ENCODE measurements at places on chromosomes 12 and 14. TPM values are rescaled to one million over a fixed set of nuclear protein-coding genes. Genes with fewer than 3 reads are reported as not detected.

DNA sequence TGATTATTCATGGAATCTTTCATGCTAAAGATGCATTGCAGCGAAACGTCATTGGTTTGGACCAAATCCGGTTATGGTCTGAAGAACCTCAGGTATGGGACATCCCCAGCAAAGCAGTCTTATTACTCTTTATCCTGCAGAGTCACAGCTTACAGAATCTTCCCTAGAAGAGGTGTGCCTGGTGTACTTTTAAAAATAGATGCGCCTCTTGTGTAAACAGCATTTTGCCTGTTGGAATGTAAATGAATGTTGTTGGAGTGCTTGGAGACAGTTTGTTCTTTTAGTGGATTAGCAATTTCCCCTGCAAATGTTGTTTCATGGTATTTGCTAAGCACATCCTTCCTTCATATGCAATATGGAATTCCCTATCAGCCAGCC, 242.5 kb downstream of the ZFP36L1 start:
- no peak overlapping the region for H3K27ac ChIP-seq
- peaks cover 28% of the 10 kb centered on the region for H3K4me1 ChIP-seq
- no peak for DNase-seq
- no peak overlapping the region for H3K4me3 ChIP-seq
- no peaks in the 10 kb centered on the region for H3K36me3 ChIP-seq
- H3K27me3 ChIP-seq: no peaks in the 10 kb centered on the region

DNA sequence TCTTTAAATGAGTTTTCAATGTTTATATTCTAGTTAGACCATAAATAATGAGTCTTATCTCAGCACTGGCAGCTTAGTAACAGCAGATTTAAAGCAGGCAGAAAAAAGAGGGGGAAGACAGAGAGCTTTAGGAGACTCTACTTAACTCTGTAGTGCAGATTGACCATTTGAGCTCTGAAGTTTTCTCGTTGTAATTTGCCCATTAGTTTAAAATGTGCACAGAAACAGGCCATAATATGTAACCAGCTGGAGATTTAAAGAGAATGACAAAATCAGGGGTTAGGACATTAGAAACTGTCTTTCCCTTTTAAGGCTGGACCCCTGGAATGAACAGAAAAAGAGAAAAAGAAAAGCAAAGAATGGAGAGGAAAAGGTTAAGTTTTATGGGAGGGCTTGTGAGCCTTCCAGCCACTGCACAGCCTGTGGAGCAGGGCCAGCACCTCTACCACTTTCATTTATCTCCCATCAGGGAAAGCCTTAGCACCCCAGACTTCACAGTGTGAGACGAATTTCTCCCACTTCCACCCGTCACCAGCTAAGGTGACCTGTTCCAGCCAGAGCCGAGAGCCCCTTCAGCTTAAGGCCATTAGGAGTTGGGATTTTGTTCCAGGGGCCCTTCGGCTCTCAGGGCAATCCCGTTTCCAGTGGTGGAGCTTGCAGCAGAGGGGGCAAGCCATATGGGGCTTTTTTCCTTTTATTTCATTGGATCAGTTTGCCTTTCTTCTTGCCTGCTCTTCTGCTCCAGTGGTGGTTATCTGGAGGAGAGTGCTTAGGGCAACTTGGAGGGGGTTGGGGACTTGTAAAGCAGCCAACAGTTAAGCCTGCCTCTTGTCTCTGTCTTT, 8.0 kb downstream of the IL22 start:
- H3K4me1 ChIP-seq: peaks cover 18% of the 10 kb centered on the region
- H3K36me3 ChIP-seq: peaks cover 4% of the 10 kb centered on the region
- no peak for DNase-seq
- H3K4me3 ChIP-seq: peak overlapping the region; percentile 43
- peak overlapping the region; percentile 79 for H3K27ac ChIP-seq

MGST1 gene
- total RNA-seq: 198 TPM

GRCh38 chr12:10739157-10740118, 16.3 kb upstream of the YBX3 start:
- no peak for DNase-seq
- H3K4me1 ChIP-seq: peaks cover 8% of the 10 kb centered on the region
- H3K27me3 ChIP-seq: no peaks in the 10 kb centered on the region
- no peaks in the 10 kb centered on the region for H3K36me3 ChIP-seq
- H3K4me3 ChIP-seq: no peak overlapping the region

PLEKHG7 gene
- 0.65 TPM for total RNA-seq

KRT78 gene
- total RNA-seq: not detected

- DNase-seq: peak; percentile 26
- peak overlapping the region; percentile 97 for H3K27ac ChIP-seq
- H3K4me1 ChIP-seq: peaks cover 39% of the 10 kb centered on the region
- H3K4me3 ChIP-seq: peak overlapping the region; percentile 57
- no peaks in the 10 kb centered on the region for H3K36me3 ChIP-seq
Measured at GRCh38 chr12:48883305-48884161, 17.9 kb upstream of the RND1 start.

GRCh38 chr12:97575403-97576193, 113.0 kb downstream of the RMST start:
- no peak overlapping the region for H3K4me3 ChIP-seq
- no peaks in the 10 kb centered on the region for H3K27me3 ChIP-seq
- H3K4me1 ChIP-seq: peaks cover 5% of the 10 kb centered on the region
- no peaks in the 10 kb centered on the region for H3K36me3 ChIP-seq
- no peak for DNase-seq

DNA sequence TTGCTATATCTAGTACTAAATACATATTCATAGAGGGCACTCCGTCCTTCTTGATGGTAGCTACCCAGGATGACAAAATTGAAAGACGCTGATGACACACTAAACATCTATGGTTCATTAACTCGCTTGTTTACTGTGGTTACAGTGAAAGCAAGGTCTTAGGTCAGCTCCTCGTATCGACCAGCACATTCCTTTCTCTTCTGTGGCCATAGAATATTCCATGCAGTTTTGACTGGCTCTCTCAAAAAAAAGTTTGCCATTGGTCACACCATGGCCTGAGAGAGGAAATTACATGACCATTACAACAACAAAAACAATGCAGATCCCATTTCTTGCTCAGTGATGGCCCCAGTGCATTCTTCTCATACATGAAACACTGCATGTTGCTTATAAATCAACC, 411.4 kb upstream of the SOX5 start:
- H3K27ac ChIP-seq: peak overlapping the region; percentile 79
- H3K4me1 ChIP-seq: peaks cover 39% of the 10 kb centered on the region
- H3K4me3 ChIP-seq: no peak overlapping the region
- H3K27me3 ChIP-seq: no peaks in the 10 kb centered on the region

SLC6A13 gene
- 0.60 TPM for total RNA-seq

DNA sequence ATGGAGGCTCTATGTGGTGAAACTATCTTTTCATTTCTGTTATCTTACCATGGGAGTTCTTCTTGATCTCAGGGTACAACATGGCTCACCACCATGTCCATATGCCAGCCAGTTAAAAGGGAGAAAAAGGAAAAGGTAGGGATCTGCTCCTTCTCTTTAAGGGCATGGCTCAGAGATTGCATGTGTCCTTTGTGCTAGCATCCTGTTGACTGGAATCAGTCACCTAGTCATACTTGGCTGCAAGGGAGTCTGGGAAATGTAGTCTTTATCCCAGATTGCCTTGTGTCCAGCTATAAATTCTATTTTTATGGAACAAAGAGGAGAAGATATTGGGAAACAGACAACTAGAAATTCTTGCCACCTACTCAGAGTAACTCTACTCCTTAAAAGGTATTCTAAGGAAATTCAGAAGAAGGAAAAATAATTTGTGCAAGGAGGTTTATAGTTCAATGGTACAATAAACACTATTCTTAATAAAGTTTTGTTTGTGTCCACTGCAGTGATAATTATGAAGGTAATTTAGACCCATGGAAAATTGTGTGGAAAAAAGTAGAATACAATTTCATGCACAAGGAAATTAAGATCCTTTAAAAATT, 86.4 kb upstream of the RPH3A start:
- H3K36me3 ChIP-seq: no peaks in the 10 kb centered on the region
- peaks cover 30% of the 10 kb centered on the region for H3K27me3 ChIP-seq
- H3K4me3 ChIP-seq: no peak overlapping the region
- H3K4me1 ChIP-seq: no peaks in the 10 kb centered on the region
- DNase-seq: no peak

DNA sequence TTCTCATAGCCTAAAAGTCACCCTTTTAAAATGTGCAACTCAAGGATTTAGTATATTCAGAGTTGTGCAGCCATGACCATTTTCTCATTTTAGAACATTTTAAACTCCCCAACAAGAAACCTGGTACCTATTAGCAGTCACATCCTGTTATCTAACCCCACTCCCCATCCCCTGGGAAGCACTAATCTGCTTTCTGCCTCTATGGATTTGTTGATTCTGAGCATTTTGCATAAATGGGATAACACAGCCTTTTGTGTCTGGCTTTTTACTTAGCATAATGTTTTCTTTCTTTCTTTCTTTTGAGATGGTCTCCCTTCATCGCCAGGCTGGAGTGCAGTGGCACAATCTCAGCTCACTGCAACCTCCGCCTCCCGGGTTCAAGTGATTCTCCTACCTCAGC, 38.6 kb upstream of the YY1 start:
- DNase-seq: no peak
- peaks cover 2% of the 10 kb centered on the region for H3K4me1 ChIP-seq
- H3K27me3 ChIP-seq: no peaks in the 10 kb centered on the region
- H3K4me3 ChIP-seq: no peak overlapping the region
- no peak overlapping the region for H3K27ac ChIP-seq

DNA sequence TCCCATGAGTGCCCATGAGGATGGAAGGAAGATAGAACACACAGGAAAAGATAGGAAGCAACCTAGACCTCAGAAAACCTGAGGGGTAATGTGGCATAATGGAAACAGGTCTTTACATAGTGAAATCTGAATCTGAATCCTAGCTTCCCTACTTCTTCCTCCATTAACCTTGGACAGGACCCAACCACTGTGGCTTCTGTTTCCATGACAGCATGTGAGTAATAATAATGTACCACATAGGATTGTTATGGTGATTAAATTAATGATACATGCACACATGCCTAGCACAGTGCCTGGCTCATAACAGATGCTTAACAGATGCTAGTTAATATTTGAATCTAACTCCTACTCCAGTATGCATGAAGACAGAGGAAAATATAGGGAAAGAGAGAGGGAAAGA, 11.2 kb downstream of the TTC9 start:
- no peak overlapping the region for H3K4me3 ChIP-seq
- H3K4me1 ChIP-seq: no peaks in the 10 kb centered on the region
- no peak for DNase-seq
- no peak overlapping the region for H3K27ac ChIP-seq
- peaks cover 1% of the 10 kb centered on the region for H3K36me3 ChIP-seq

ADAMTS20 gene
- 0.33 TPM for total RNA-seq

ADAM21 gene
- 0.12 TPM for total RNA-seq

LGR5 gene
- total RNA-seq: 0.67 TPM

DNA sequence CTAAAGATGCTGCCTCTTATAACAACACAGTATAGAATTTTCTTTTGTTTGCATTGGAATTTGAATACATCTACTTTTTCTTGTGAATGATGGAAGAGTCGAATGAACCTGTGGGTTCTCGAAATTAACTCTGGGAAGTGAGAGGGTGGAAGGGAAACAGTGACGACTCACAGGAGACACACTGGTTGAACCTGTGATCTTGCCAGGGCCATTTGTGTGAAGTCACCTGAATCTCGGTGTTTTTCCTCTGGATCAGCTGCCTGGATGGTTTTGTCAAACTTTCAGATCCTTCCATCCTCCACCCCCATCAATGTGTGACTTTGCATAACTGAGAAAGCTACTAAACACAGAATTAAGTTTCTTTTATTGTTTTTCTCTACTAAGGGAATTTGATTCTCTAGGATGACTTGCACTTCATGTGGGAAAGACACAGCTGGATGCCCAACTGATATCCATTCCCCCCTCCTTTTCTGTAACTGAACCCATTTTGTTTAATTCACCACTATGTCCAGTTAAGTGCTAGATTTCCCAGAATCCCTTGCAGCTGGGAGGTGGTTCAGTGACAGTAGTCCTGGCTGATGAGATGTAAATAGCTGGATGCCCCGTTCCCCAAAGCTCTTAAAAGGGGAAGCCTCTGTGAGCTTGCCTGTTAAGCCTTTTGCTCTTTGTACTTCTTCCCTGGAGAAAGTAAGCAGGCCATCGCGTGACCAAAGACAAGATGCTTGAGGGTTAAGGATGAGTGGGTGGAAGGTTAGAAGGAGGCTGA, 6.3 kb downstream of the PPFIBP1 start:
- no peak overlapping the region for H3K27ac ChIP-seq
- no peaks in the 10 kb centered on the region for H3K27me3 ChIP-seq
- H3K36me3 ChIP-seq: peaks cover 13% of the 10 kb centered on the region
- no peak overlapping the region for H3K4me3 ChIP-seq
- no peak for DNase-seq

- no peaks in the 10 kb centered on the region for H3K27me3 ChIP-seq
- no peak for DNase-seq
- no peak overlapping the region for H3K27ac ChIP-seq
- peaks cover 40% of the 10 kb centered on the region for H3K4me1 ChIP-seq
Measured at GRCh38 chr14:21056520-21057163, 980 bp upstream of the RNASE8 start.

GRCh38 chr14:61695695-61696527, 598 bp downstream of the HIF1A start:
- no peaks in the 10 kb centered on the region for H3K27me3 ChIP-seq
- peaks cover 41% of the 10 kb centered on the region for H3K4me1 ChIP-seq
- DNase-seq: peak; percentile 54
- no peaks in the 10 kb centered on the region for H3K36me3 ChIP-seq

DNA sequence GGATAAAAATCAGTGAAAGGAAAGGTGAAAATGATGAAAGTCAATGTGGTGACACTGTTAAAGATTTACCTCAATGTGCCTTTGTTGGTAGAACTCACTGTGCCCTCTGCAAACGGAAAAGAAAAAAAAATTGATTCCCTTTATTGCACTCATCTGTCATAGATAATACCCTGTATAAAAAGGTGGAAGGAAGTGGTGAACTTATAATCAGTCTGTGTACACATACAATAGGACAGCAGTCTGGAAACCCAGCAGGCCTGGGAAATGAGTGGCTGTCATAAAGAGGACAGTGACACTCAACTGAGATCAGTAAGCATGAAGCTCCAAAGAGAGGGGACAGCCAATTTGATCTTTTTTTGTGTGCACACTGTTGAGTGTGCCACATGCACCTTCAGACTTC, 364.7 kb downstream of the NOVA1 start:
- no peak for DNase-seq
- H3K36me3 ChIP-seq: no peaks in the 10 kb centered on the region
- H3K4me3 ChIP-seq: no peak overlapping the region

- H3K4me3 ChIP-seq: no peak overlapping the region
- no peak overlapping the region for H3K27ac ChIP-seq
- H3K27me3 ChIP-seq: peaks cover 12% of the 10 kb centered on the region
- peaks cover 24% of the 10 kb centered on the region for H3K4me1 ChIP-seq
- DNase-seq: no peak
Measured at GRCh38 chr12:93318720-93319522, 58.8 kb upstream of the NUDT4 start.

- H3K4me1 ChIP-seq: peaks cover 11% of the 10 kb centered on the region
- peaks cover 61% of the 10 kb centered on the region for H3K36me3 ChIP-seq
- DNase-seq: no peak
- no peak overlapping the region for H3K27ac ChIP-seq
- H3K4me3 ChIP-seq: no peak overlapping the region
Measured at GRCh38 chr12:19484738-19485137, 45.4 kb downstream of the AEBP2 start.

RTL1 gene
- 159 TPM for total RNA-seq

- H3K27me3 ChIP-seq: peaks cover 4% of the 10 kb centered on the region
- H3K4me3 ChIP-seq: no peak overlapping the region
- H3K27ac ChIP-seq: no peak overlapping the region
- peaks cover 8% of the 10 kb centered on the region for H3K4me1 ChIP-seq
- DNase-seq: no peak
Measured at GRCh38 chr12:7959278-7959677, 23.3 kb upstream of the SLC2A3 start.

B4GALNT3 gene
- total RNA-seq: 58.3 TPM

TSHR gene
- 0.24 TPM for total RNA-seq

- peaks cover 13% of the 10 kb centered on the region for H3K27me3 ChIP-seq
- H3K4me1 ChIP-seq: no peaks in the 10 kb centered on the region
- H3K4me3 ChIP-seq: no peak overlapping the region
- DNase-seq: no peak
- H3K27ac ChIP-seq: no peak overlapping the region
Measured at GRCh38 chr12:65140738-65141137, 19.6 kb upstream of the WIF1 start.

SLC38A2 gene
- 224 TPM for total RNA-seq
